ENCODE measurements at places on chromosomes 4 and X.

GRCh38 chr4:62548108-62548524 lies 1348.0 kb downstream of the ADGRL3 start:
- DNase-seq, result no peak

GRCh38 chrX:153662266-153662665 lies 11.3 kb downstream of the PNCK start:
- no peak for DNase-seq

GRCh38 chrX:36344301-36344700 lies 424.8 kb downstream of the CFAP47 start:
- DNase-seq, result no peak

- DNase-seq, result no peak
These were observed 7.3 kb downstream of the NAP1L5 start for GRCh38 chr4:88690355-88690754.

DNA sequence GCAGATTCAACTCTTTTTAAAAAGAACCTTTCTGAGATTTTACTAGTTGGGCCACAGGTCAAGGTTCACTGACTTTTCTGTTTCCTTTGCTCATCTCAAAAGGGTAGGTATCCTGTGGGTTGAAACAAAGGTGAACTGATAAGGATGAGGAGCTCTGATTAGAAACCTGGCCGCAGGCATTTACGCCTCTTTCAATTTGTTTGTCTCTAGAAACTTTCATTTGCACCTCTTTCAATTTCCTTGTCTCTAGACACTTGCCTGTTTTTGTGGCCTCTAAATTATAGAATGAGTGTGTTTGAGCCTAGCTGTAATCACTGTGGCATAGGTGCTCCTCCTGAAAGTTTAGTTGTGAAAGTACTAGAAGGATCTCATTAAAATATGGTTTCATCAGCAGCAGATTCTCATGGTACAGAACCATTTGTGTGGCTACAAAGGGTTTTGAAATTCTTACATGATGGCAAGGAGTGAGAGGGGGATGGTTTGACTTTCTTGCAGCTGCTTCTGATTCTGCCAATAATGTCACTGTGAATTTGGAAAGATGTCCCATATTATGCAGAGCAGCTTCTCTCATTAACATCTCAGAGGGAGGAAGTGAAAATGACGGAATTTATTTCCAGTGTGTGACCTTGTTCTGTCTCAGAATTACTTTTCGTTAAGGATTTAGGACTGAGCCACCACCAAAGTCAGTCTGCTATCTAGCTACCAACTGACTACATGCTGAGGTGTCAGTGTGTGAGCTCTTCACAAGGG lies 142.2 kb downstream of the SH2D1A start:
- no peak for DNase-seq

DNA sequence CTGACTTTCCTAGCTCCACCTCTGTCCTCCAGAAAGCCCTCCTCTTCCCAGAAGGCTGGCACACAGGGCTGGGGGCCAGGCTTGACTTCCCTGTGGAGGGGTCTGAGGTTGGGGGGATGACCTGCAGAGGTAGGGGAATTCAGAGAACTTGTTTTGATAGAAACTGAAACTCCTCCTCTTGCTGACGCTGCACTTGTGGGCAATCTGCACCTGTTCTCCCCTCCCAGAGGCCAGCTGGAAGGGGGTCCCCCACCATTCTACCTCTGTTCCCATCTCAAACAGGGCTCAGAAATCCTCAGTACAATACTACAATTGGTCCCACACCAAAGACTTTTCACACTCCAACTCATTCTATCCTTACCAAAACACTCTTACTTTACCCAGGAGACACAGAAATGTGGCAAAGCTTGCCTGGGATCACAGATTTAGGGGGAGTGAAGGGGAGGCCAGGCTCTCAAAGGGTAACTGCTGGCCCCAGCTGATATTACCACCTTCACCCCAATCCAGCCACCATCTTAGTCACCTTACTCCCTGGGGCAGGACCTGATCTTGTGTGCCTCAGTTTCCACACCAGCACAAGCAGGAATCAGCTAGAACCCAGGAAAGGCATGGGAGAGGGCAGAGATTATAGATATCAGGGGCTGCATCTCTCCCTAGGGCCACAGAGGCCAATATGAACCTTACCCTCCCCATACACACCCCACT lies 18.5 kb downstream of the OTUD5 start:
- no peak for DNase-seq

DNA sequence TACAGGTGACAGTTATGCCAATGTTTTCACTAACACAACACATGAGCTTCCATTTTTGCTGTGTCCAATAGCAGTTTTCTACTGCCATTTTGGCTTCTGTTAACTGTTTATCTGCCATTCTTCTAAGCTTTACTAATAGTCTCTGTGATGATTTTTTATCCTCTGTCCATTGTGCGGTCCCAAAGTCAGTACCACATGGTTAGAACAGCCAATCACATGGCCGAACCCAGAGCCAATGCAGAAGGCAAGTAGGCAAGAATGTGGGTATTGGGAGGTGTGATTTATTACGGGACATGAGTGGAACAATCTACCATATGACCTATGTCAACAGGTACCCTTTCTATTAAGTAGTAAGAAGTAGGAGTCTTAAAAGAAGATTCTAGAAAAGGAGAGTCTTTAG lies 61.5 kb downstream of the GRIA2 start:
- no peak for DNase-seq

DNA sequence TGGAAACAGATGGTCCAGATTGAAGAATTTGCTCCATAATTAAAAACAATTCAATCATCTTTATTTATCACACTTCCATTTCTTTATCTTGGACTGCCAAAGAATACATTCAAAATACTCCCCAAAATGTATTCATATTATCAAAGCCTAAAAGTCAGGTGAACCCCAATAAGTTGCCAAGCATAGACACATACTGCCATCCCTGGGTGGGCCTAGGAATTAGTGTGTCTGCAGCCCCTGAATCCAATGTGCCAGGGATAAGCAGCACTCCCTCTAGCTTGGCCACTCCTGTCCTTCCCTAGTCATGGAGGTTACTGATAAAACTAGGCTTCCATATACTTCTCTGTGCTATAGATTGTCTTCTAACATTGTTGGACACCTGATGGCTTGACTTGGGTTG lies 199.9 kb downstream of the TENM3 start:
- no peak for DNase-seq

DNA sequence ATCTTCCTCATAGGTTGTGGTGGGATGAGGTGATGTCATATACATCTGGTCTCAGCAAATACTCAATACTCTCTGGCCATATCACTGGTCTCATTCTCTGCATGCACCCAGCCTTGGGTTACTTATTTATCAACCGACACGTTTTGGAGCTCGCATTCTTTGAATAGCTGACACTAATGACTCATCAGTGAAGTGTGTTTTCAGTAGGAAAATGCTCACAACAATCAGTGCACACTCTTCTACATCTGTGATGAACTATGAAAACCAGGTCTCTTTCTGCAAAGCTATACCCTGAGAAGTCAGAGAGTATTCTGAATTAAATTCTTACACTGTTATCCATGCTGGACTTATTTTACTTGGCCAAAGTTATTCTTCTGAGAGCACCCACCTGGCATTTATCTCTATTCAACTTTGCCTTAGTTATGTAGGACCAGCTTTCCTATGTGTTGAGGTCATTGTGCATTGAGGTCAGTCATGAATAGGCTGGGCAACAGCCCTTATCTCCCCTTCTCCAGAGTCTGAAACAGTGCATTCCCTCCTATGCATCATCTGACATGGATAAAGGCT lies 58.7 kb upstream of the DHX15 start:
- DNase-seq, result no peak

GRCh38 chr4:47088298-47088697 lies 56.9 kb downstream of the GABRB1 start:
- no peak for DNase-seq

GRCh38 chrX:46465203-46465602 lies 80.0 kb downstream of the ZNF674 start:
- no peak for DNase-seq

DNA sequence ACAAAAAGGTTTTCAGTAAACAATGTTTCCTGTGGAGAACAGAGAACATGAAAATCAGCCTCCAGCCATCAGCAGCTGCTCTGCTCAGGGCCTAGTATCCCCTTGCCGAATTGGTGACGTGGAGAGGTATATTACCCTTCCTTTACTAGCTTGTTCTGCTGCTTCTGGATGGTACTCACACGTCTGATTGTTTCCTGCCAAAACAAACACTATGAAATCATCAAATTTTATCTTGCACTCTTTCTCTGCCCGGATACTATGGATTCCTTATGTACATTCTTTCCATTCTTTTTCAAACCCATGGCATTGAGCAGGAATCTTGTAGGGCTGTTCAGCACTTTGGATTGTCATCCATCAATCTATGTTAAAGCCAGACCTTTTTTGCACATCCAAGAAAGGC lies 18.8 kb upstream of the METAP1 start:
- no peak for DNase-seq

- no peak for DNase-seq
These were observed 471.2 kb downstream of the IQCM start for GRCh38 chr4:149344436-149344835.

DNA sequence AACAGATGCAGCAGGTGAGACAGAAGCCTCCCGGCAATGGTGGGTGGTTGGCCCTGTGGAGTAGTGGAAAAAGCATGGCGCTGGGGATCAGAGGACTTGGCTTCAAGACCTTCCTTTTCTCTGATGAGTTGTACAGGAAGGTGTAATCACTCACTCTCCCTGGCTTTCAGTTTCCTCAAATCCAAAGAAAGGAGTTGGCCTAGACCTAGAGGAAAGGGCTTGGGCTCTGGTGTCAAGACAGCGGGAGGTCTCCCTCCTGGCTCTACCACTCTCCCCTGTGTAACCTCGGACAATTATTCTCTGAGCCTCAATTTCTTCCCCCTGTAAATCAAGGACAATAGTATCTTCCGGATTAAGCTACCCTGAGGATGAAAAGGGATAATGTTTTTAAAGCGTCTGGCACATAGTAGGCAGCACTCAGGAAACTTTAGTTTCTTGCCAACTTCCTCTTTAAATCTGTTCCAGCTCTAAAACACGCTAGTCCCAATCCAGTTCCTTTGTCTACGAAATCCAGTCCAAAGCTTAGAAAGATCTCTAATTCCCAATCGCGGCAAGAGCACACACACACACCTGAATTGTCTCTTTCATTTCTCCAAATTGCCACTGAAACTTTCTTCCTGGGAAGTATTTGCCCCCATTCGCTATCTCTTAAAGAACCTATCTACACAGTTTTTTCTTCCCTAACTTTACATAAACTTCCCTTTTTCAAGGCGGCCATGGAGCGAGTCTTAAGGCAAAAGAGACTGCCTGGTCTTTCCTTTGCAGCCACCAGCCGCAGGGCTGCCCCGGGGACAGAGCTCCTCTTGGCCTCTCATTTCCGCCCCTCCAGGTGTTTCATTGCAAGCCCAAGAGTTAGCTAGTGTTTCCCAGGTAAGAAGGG lies 29.9 kb upstream of the GPC4 start:
- no peak for DNase-seq
